ENCODE measurements at places on chromosomes 11 and 22.

DNA sequence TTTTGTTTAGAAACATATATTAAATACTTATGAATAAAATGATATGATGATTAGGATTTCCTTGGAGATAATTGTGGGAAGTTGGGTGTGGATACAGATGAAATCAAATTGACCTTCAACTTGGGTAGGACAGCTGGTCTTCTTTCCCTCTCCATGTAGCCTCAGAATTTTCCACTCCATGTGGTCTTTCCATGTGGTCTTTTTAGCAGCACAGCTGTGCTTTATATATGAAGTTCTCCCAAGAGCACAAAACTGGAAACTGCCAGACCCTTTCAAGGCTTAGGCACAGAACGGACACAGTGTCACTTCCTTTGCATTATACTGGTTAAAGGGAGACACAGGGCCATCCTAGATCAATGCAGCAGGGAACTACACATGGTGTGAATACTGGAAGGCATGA is 28.6 kb downstream of the FAM76B start:
- DNase-seq = no peak

- DNase-seq = no peak
Observed at GRCh38 chr11:125215976-125216375, 51.4 kb downstream of the PKNOX2 start.

DNA sequence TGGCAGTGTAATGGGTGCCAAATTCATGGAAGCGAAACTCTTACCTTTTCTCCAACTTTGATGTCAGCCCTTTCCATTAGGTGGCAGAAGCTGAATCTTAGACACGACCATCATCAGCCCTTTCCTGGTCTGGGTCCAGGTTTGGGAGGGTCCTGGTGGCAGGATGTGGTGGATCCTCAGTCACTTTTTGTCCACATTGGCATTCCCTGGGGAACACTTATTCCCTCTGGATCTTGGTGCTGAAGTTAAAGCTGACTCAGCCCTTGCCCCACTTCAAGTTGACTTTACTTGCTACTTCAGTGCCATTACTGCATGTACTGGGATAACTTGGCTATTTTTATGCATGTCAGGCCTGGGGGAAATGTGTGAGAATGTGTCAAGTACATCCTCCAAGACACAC is 16.6 kb upstream of the NTM start:
- DNase-seq = no peak

GRCh38 chr11:91880660-91881059 is 344.0 kb upstream of the FAT3 start:
- no peak for DNase-seq

- no peak for DNase-seq
Observed at GRCh38 chr22:37704645-37705044, 7.8 kb downstream of the TRIOBP start.

GRCh38 chr22:17842386-17842785 is 68.1 kb upstream of the BID start:
- no peak for DNase-seq

- no peak for DNase-seq
Observed at GRCh38 chr11:10655943-10656576, 37.5 kb downstream of the IRAG1 start.

DNA sequence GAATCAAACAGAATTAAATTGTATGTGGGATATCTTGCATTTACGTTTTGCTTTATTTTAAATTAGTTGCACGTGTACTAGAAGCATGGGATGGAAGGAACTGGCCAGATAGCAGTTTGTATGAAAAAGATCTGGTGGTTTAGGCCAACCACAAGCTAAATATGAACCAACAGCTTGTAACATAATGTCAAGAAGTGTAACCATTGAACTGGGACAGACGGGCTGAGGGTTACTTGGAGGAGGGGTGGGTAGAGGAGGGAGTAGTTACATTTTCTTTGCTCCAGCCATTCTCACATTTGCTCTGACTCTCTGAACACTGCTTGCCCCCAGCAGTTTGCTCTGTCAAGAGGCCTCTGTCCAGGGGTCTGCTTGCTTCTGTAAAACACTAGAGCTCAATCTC is 31.7 kb upstream of the CXCR5 start:
- DNase-seq = no peak

- DNase-seq = no peak
Observed at GRCh38 chr11:132898021-132898420, 634.3 kb downstream of the OPCML start.

GRCh38 chr11:63489879-63490278 is 1.1 kb downstream of the PLAAT5 start:
- no peak for DNase-seq

DNA sequence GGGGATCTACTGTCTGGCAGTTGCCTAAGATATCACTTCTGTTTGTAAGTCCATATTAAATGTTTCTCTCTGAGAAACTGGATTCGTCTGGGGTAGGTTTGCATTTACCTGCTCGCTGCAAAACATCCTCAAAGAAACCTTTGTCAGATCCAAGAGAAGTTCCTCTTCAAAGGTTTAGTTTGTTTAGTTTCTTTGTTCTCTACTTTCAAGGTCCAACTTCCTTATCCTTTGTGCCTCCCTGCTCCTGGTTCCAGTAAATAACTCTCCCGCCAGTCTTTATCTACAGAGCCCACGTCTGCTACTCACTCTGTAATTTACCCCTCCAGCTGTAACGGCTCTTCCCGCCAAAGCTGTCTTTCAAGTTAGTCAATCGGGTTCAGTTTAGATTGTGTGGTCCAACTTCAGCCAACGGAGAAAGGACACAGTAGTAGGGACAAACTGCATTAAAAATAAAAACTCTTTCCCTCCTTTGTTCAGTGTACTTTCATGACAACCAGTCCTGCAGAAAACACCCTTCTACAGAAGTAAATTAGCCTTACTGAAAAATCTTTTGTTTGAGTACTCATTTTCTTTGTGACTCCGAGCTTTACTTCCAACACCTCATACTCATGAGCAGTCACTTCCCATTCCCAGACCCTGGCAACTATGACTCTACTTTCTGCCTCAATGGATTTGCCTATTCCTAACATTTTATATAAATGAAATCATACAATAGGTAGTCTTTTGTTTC is 41.0 kb downstream of the TMPRSS5 start:
- DNase-seq = no peak

DNA sequence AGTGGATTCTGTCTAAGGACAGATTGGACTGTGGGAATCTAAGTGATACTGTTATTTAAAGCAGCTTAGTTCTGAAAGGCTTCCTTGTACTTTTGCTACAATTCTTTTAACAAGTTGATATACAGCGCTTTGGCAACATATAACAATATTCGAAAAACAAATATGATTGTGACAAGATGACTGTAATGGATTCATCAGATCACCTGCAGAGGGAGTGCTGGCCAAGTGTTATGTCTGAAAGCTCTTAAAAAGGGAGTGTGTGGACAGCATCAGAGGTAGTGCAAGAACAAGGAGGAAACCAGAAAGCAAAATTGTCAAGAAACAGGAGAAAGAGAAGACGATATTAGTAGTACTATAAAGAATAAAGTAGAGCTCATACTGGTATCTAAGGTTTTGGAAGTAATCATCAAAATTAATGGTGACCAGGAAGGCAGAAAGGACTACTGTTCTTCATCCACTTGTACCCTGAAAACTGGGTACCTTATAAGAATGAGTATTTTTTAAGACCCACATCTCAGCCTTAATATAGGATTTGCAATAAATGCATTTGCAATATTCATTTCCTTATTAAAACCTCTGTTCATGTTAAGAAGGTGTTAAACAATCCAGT is 1112.0 kb upstream of the CCDC90B start:
- no peak for DNase-seq
